ENCODE measurements at places on chromosomes 4 and X.

- no peak for DNase-seq
Measured at GRCh38 chrX:19889582-19890342, 2.4 kb upstream of the SH3KBP1 start.

GRCh38 chr4:30716681-30717207 lies 3.4 kb upstream of the PCDH7 start:
- no peak for DNase-seq

- no peak for DNase-seq
Measured at GRCh38 chrX:138669693-138670092, 41.8 kb downstream of the FGF13 start.

- no peak for DNase-seq
Measured at GRCh38 chr4:161881370-161881769, 282.4 kb downstream of the FSTL5 start.

- no peak for DNase-seq
Measured at GRCh38 chrX:122268353-122268752, 915.7 kb upstream of the GRIA3 start.

GRCh38 chr4:124449881-124450280 lies 262.7 kb downstream of the ANKRD50 start:
- no peak for DNase-seq

DNA sequence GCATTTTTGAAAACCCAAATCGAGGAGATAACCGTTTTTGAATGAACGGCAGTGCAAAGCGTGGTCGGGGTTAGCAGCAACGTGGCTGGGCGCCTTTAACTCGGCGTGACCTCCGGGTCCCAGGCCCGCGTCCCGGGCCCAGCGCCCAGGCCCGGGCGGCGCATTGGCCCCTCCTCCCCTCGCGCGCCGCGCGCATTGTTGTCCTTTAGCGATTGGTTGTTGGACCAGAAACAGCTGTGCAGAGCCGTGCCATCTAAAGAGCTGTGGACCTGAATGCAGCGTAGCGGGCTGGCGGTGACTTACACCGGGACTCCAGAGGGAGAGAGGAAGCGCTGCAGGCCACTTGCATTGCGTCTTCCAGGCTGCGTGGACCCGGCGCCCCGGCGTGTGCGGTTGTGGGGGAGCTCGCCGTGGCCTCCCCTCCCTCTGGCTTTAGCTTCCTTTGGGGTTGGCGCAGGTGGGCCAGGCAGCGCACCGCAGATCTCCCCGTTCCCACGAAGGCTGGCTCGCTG lies at the start of gene STOX2:
Gene STOX2 (plus strand): TSS at position 227 of the 512 bp plus-strand sequence. CDS start 1,484 bp downstream, outside the sequence.
- DNase-seq, result no peak

DNA sequence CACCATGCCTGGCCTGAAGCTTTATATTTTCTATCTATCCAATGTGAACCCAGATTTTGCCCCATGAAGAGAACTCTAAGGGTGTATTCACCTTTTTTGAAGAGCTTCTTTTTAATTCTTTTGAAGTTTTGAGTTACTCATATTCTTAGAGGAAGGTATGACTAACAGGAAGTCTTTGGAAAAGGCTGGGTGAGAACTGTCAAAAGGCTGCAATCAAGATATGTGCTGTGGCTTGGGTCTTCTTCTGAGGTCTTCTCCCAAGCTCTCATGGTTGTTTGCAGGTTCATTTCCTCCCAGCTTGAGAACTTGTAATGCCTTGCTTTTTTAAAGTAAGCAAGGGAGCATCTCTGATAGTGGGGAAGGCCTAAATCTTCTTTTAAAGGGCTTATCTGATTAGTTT lies 3.1 kb upstream of the C4orf17 start:
- DNase-seq, result no peak

DNA sequence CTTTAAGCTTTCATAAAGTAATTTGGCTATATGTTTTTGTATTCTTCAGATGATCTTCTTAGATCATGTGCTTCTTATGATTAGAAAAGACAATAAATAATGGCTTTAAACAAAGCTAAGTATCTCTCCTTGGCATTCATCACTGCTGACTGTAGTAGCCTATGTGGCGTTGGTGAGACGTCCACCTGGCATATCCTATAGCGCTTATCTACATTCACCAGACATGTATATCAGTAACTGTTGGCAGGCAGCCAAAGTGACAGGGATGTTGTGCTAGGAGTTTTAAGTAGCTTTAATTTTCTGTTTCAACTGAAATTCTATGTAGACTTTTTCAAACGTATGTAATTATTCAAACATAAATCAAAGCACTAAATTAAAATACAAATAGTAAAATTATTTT lies 276.4 kb downstream of the IL15 start:
- no peak for DNase-seq

DNA sequence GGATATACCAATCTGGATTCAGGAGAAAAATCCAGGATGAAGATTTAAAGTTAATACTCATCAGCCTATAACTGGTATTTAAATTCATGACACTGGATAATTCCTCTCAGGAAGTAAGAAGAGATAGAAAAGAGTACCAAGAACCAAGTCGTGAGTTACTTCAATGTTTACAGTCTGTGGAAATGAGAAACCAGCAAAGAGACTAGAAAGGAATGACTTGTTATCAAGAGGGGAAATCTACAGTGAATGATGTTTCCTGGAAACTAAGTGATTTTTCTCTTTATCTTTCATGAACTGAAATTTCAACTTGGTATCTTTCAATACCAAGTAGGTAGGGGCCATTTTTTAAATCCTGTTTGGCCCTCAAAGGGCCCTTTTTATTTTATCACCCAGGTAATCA lies 217.9 kb upstream of the AFF2 start:
- DNase-seq, result no peak

GRCh38 chrX:1242891-1243402 lies 25.7 kb upstream of the CSF2RA start:
- no peak for DNase-seq

- DNase-seq, result no peak
Measured at GRCh38 chrX:101744085-101744484, 84.4 kb upstream of the ARMCX2 start.

- no peak for DNase-seq
Measured at GRCh38 chr4:171588051-171588545, 225.1 kb upstream of the GALNTL6 start.

DNA sequence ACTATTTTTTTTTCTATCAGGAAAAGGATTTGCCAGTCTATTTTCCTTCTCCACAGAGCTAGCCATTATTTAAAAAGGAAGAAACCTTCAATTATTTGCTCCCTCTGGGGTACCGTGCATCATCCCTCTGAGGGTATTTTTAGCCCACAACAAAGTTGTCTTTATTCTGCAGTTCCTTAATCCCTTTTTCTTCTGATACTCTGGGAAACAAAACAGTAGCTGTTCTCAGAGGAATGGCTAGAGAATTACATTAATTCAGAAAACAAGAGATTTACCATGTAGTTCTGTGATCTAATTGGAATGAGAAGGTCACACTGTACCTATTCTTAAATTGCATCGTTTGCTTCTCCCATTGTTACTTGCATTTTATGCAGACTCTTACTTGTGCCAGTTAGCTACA lies 1056.7 kb downstream of the STIM2 start:
- no peak for DNase-seq

- no peak for DNase-seq
Measured at GRCh38 chr4:97105347-97106099, 1037.8 kb downstream of the STPG2 start.

GRCh38 chrX:118724775-118725174 lies 2.6 kb upstream of the IL13RA1 start:
- no peak for DNase-seq

- DNase-seq, result no peak
Measured at GRCh38 chrX:149650162-149650561, 18.6 kb upstream of the TMEM185A start.

- DNase-seq, result no peak
Measured at GRCh38 chrX:1860936-1861594, 246.2 kb downstream of the ASMT start.

- DNase-seq, result no peak
Measured at GRCh38 chr4:27187786-27188185, 327.1 kb downstream of the STIM2 start.

DNA sequence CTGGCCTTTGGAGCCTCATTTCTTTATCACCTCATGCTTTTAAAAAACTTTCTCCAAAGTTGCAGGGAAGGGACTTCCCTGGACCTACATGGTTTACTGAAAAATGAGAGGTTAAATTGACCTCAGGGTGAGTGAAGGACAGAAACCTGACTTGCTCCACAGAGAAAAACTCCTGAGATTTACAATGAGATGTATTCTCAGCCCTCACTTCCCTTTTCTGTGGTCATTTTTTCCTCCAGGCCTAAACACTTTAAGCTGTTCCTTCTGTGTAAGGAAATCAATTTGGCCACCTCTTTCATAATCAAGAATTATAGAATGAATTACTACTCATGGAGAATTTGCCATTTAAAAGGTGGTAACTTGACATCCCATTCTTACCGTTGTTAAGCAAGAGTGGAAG lies 77.9 kb downstream of the HPGD start:
- DNase-seq, result no peak

- no peak for DNase-seq
Measured at GRCh38 chrX:95950679-95951078, 734.0 kb upstream of the DIAPH2 start.

DNA sequence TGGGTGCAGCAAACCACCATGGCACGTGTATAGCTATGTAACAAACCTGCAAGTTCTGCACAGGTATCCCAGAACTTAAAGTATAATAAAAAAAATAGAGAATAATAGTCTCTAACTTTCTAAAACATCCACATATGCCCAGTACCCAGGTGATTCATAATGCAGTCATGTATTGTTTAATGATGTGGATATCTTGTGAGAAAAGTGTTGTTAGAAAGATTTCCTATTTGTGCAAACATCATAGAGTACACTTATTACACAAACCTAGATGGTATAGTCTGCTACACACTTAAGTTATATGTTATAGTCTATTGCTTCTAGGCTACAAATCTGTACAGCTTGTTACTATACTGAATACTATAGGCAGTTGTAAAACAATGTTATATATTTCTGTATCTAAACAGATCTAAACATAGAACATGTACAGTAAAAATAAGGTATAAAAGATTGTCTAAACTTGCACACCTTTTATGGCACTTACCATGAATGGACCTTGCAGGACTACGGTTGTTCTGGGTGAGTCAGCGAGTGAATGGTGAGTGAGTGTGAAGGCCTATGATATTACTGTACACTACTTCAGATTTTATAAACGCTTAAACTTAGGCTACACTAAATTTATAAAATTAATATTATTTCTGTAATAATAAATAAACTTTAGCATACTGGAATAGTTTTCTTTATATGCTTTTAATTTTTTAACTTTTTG lies 232.2 kb upstream of the SLIT2 start:
- DNase-seq, result no peak

GRCh38 chr4:30181918-30182317 lies 538.3 kb upstream of the PCDH7 start:
- DNase-seq, result no peak

DNA sequence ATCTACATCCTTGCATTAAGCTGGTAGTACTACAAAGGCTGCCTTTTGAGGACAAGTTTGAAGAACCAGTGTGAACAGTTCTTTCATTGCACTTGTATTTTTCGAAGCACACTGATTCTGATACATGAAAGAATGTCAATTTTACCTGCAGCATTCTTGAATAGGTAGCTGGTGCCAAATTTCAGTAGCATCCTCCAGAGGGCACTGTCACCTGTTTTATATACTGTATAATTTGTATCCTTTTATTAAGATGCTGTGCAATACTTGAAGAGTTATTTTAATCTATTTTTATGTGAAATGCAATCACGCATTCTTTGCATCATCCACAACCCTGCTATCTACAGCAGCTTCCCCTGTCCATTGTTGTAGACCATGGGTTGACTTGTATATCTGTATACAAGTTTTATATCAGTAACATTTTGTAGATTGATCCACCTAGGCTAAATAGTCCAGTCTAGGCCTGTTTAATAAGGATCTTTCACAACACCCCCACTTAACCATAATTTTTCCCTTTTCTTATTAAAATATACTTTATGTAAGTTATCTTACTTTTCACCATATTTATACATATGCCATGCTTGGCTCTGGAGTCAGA lies 325.7 kb downstream of the PCDH7 start:
- DNase-seq, result no peak

GRCh38 chr4:62410371-62411003 lies 1210.4 kb downstream of the ADGRL3 start:
- DNase-seq, result no peak

DNA sequence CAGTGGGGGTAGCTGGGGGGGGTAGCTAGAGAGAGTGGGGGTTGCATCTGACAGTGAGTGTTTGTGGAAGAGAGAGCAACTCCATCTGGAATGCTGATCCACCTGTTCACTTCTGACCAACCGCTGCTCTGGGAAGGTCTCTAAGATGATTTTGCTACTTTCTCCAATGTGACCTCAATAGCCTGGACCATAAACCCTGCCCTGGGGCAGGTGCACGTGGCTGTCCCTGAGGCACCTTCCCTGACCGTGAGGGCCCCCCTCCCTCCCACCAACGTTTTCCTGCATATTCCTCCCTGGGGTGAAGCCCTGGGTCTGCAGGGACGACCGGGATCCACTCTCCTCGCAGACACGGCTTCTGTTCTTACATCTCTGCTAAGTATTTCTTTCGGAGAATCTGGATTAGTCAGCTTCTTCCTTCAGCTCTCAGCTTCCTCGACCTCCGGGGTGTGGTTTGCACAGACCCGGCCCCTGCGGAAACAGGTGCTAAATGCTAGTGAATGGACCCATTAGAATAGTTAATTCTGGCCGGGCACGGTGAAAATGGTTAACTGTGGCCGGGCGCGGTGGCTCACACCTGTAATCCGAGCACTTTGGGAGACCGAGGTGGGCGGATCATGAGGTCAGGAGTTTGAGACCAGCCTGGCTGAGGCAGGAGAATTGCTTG lies 21.4 kb upstream of the PLCXD1 start:
- DNase-seq, result no peak

GRCh38 chr4:180610324-180610723 lies 1632.9 kb upstream of the TENM3 start:
- DNase-seq, result no peak

GRCh38 chrX:38768079-38768478 lies 33.2 kb upstream of the MID1IP1 start:
- no peak for DNase-seq

GRCh38 chr4:26144526-26145155 lies 176.2 kb upstream of the RBPJ start:
- no peak for DNase-seq

DNA sequence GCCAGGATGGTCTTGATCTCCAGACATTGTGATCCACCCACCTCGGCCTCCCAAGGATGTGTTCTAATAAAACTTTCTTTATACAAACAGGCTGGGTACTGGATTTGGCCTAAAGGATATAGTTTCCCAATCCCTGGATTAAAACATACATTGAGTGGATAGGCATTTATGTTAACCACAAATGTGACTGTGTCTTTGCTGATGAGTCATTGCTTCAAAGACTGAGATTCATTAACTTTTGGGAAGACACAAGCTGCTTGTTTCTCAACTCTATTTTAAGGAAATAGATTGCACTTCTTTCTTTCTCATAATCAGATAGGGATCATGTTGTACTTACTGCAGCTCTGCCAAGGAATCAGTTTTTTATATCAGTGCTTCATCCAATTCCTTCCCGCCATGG lies 131.3 kb upstream of the AGA start:
- DNase-seq, result no peak

DNA sequence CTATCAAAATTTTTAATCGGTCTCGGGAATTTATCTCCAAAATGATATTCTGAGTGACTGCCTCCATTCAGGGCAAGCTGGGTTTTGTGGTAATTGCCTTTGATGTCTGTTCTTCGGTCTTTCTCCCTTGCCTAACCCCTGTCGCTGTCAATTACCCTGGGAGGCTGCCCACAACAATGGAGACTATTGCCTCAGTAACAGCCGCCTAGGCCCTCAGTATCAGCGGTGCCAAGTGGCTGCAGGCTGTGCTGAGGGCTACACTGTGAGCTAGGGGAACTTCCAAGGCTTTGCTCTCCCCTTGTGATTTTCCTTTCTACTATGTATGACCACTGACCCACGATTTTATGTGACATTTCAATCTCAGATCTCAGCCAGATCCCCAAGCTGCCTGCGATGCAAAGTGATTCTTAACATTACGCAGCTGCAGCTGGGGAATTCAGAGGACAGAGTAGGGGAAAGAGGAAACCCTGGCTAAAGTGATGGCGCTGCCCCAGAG lies 36.3 kb upstream of the REST start:
- no peak for DNase-seq
